Stimulated activated CD4-positive, alpha-beta T cell treated with anti-CD3 and anti-CD28 coated beads, Interleukin-1b, Interleukin-23, amount 100 ng/mL, for 4 hours (primary cell): ENCODE measurements at places on chromosomes 2 and 18.

DNA sequence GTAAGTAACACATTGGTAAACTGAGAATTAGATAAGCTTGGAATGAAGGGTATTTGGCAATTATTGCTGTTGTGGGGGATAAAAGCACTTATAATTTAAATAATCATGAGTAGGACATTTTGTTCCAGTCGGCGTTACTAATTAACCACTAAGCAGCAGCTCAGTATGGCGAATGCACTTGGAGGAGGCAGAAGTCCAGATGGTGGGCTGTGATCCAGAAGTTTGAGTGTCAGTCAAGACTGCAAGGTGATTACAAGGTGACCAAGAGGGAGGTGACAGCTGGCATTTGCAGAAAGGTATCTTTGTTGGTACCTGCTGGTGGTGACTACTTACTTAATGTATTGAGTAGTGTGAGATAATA is 643.6 kb upstream of the FAM98A start:
- no peak for DNase-seq

GRCh38 chr2:151029406-151030157 is 232.1 kb downstream of the RBM43 start:
- DNase-seq = no peak

DNA sequence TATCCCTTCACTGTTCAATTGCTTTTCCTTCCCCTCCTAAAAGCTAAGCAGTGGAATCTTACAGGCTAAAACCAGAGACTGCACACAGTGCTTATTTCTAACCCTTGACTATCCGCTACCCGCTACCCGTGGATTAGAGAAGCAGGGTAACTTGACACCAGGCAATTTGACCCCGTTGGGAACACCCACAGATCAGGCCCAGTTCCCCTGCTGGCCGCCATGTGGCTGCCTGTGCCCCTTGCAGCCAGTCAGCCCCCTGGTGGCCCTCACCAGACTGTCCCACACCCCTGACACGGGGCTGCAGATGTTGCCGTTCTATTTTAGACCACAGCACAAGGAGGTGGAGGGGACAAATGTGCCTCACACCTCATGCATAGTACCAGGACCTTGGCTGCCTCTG is 74.8 kb downstream of the TXNL1 start:
- no peak for DNase-seq

GRCh38 chr18:65349635-65350034 is 401.2 kb upstream of the CDH7 start:
- no peak for DNase-seq

DNA sequence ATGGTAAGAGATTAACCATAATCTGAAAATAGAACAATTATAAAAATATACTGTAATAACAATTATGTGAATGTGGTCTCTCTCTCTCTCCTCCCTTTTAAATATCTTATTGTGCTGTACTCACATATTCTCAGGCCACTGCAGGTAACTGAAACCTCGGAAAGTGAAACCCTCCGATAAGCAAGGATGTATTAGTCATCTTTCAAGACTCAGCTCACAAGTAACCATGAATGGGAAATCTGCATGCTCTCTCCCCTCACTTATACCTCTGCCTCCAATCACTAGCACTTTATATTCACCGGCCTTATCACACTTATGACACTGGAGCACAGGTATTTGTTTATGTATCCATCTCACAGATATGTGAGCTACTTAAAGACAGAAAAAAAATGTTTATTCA is 139.7 kb downstream of the LRP2 start:
- no peak for DNase-seq

DNA sequence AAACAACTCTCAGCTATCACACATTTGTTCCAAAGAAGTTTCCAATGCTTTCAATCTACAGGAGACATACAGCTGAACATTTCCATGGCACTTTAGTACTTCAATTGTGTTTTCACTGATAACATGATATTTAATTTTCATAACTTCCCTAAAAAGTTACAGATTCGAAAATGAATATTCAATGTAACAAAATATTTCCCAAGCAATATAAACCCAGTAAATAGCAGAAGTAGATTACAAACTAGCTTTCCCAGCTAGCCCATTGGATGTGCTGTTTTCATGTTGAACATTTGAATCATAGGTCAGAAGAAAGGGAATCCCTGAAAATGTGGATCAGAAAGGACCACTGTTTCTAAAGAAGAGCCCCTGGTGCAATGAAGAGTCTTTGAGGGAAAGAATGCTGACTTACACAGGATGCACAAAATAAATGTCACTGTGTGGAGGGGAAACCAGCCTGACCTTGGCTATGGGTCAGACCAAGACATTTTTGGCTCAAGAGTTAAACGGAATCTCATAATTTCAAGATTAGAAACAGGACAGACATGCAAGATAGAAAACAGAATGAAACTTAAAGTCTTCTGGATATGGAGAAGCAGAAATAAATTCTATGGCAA is 22.5 kb downstream of the CYTIP start:
- DNase-seq = no peak

DNA sequence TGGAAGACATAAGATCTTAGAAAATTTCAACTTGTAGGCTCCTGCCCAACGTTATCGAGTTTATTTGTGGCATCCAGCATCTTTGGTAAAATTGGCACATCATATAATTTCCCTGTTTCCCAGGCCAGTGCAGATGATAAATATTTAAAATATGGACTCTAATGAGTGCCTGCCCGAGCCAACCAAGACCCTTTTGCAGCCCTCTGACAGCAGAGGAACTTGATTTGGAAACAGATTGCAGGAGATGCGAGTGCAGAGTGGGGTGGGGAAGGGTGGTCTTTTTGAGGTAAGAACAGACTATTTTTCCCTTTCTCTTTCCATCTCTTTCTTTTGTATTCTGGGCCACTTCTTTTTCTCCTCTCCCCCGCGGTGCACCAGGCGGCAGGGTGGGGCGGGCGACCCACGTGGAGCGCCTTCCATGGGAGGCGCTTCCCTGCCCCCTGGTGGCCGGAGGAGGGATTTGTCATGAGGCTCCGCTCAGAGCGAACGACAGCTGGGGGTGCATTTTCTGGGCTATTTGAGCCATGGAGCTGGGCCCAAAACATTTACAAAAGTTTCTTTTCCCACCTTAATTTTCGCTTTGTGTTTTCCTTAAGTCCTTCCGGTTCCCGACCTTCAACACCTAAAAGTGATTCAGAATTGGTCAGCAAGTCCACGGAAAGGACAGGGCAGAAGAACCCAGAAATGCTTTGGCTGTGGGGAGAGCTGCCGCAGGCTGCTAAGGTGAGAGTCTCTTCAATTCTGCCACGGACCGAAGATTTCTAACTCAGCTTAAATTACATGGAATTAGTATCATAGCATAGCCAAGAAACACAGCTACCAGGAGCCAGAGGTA is 32.7 kb downstream of the LPIN1 start:
- peak; percentile 86 for DNase-seq

DNA sequence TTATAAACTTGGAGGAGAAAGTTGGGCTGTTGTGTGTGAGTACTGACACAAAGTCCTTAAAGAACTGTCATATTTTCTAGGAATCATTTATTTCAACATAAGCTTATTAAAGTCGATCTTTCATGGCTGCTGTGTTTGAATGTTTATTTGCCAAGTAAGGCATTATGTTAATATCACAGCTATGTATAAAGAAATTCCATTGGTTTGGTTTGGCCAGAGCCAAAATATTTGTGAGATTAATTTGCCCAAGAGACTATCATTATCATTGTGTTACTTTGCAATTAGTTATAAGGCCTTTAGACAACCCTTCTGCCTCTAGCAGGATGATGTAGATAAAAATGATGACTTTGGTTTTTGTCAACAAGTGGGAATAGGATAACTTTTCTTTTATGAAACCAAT is 240.6 kb upstream of the NT5C1B start:
- no peak for DNase-seq

DNA sequence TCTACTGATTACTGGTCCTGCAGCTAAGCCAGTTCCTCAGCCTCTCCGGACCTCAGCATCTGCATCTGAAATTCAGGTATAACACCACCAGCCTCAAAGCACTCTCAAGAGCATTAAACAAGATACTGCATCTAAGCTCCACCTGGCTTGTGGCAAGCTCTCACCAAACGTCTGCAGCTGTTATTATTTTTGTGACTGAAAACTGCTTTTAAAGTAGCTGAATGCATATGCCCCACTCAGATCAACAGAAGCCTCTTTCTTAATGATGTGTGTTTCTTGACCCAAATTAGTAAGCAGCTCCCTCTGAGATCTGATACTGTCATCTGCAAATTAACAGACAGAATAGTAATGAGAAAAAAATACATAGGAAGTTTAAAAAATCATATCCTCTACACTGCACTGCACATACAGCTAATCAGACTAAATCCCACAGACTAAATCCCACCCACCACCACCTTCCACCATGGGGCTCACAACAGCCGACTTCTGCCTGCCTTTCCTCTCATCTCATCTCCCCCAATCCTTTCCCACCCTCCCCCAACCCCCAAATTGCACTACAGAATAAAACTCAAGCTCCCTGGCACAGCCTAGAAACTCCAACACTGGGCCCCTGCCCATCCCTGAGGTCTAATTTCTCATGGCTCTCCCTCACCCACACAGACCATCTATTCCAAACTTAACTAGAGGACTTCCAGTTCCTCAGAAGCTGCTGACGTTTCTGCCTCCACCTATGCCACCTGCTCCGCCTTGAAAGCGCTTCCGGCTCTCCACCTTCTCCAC is 52.9 kb downstream of the TMEM163 start:
- no peak for DNase-seq
